ENCODE measurements at places on chromosomes 13 and 19.

DNA sequence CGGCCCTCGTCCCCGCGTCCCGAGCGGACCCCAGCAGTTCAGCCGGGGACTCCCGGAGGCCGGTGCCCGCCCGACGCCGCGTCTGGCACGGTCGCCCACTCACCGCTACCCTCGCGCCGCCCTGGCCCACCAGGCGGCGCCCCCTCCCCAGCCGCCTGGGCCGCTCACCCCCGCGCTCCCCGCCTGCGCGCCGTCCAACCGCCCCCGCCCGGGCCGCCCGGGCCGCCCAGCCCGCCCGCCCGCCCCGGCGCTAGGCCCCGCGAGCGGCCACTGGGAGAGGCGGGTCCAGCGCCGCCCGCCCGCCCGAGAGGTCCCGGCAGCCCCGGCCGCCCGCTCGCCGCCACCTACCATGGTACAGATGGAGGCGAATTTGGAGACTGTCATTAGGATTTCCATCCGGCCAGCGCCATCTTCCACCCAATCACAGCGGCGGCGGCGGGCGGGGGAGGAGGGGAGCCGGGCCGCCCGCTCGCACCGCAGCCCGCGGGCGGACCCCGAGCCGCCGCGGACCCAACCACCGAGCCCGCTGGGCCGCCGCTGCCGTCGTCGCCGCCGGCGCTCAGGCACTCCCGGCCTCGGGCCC is at the start of gene USP12:
TSS of gene USP12 (minus strand) at position 568 of the 583 bp plus-strand sequence. CDS start at position 396, 172 bp downstream.
- peak within 1 kb of the TSS; percentile 96 for H3K27ac ChIP-seq
- peaks cover 42% of the 10 kb centered on the region for H3K4me1 ChIP-seq
- DNase-seq, result peak; percentile 15
- no peaks in the 10 kb centered on the region for H3K36me3 ChIP-seq

DNA sequence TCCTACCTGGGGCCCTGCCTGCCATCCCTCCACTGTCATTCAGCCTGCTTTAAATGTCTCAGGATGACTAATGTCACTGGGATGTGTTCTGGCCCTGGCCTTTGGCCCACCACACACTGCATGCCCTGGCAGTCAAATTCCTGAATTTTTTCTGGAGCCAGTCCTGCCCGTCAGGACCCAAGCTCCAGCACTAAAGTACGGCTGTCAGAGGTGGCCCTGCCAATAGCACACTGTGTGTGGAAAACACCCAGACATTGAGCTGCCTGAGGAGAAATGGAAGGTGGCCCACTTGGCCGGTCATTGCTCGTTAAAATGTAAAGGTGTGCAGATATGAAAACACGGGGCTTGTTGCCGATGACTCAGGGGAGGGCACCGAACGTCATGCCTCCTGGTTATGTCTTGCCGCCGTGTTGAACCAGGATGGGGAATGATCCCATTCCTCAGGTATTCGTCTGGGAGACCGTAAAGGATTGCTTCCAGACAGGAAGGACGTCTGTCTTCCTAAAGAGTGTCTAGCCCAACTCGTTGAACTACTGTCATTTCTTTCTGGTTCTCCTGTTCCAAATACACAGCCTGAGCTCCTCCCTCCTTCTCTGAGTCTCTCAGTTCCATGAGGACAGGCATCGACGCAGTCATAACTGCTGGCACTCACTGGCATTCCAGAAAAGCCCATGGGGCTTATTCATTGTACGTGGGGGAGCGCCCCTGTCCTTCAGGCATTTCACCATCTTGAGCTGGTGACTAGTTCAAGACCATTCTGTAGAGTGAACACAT is 40.6 kb downstream of the COL4A2 start:
- DNase-seq, result no peak
- peaks cover 6% of the 10 kb centered on the region for H3K27me3 ChIP-seq
- H3K4me1 ChIP-seq, result no peaks in the 10 kb centered on the region
- H3K27ac ChIP-seq, result no peak overlapping the region

- no peak overlapping the region for H3K27ac ChIP-seq
- DNase-seq, result no peak
- no peak overlapping the region for H3K4me3 ChIP-seq
- no peaks in the 10 kb centered on the region for H3K4me1 ChIP-seq
- no peaks in the 10 kb centered on the region for H3K36me3 ChIP-seq
Measured at GRCh38 chr13:20258208-20258962, 26.3 kb upstream of the GJB6 start.

GRCh38 chr13:53499576-53500133 is 471.0 kb downstream of the OLFM4 start:
- H3K27ac ChIP-seq, result no peak overlapping the region
- H3K27me3 ChIP-seq, result no peaks in the 10 kb centered on the region
- H3K36me3 ChIP-seq, result no peaks in the 10 kb centered on the region
- H3K4me3 ChIP-seq, result no peak overlapping the region
- no peak for DNase-seq
- H3K4me1 ChIP-seq, result no peaks in the 10 kb centered on the region

- no peak overlapping the region for H3K4me3 ChIP-seq
- no peak for DNase-seq
- H3K4me1 ChIP-seq, result peaks cover 8% of the 10 kb centered on the region
- H3K27me3 ChIP-seq, result no peaks in the 10 kb centered on the region
Measured at GRCh38 chr13:28704282-28704681, 14.5 kb downstream of the SLC46A3 start.

DNA sequence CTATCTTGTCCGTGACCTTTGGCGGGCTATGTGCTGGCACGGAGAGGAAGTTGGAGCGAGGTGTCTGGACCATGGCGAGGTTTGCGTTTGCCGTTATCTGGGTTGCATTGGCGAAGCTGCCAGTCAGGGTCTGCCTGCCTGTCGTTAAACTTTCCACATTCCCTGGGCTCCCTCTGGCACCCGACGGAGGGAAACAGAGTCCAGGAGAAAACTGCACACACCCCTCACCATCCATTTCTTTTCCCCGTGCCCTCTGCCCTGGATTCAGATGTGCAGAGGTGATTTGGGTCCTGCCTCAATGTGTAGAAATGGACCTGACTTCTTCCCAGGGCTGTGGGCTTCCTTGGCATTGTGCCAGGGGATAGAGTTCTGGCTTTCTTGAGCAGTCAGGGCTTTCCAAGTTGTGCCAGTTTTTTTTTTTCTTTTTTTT is 142.4 kb downstream of the URI1 start:
- H3K4me1 ChIP-seq, result no peaks in the 10 kb centered on the region
- peaks cover 3% of the 10 kb centered on the region for H3K27me3 ChIP-seq
- no peak overlapping the region for H3K4me3 ChIP-seq
- no peak for DNase-seq
- H3K27ac ChIP-seq, result no peak overlapping the region
- no peaks in the 10 kb centered on the region for H3K36me3 ChIP-seq

- DNase-seq, result no peak
- no peaks in the 10 kb centered on the region for H3K27me3 ChIP-seq
- peaks cover 6% of the 10 kb centered on the region for H3K36me3 ChIP-seq
- H3K4me1 ChIP-seq, result peaks cover 42% of the 10 kb centered on the region
Measured at GRCh38 chr13:40985381-40986100, 33.6 kb downstream of the ELF1 start.

DNA sequence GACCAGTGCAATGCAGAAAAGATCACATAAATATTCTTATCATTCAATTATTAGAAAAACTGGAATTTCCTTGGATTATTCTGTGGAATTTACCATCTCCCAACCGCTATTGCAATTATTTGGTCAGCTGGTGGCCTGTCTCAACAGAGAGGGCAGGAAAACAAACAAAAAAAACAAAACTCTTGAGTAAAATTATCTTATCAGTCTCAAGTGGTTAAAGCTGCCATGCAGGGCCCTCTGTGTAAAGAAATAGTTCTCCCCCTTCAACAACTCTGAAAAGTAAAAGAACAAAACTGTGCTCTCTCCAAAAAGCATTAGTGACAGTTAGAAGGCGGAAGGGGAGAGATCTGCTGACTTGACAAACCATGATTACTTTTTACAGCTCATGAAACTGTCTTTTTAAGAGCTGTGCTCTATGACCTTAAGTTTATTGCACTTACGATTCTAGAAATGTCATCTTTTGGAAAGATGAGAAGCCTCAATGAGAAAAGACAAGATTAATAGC is 152.3 kb downstream of the DLEU7 start:
- no peak overlapping the region for H3K27ac ChIP-seq
- H3K4me3 ChIP-seq, result no peak overlapping the region
- no peak for DNase-seq
- H3K36me3 ChIP-seq, result no peaks in the 10 kb centered on the region
- H3K4me1 ChIP-seq, result peaks cover 3% of the 10 kb centered on the region
- no peaks in the 10 kb centered on the region for H3K27me3 ChIP-seq

DNA sequence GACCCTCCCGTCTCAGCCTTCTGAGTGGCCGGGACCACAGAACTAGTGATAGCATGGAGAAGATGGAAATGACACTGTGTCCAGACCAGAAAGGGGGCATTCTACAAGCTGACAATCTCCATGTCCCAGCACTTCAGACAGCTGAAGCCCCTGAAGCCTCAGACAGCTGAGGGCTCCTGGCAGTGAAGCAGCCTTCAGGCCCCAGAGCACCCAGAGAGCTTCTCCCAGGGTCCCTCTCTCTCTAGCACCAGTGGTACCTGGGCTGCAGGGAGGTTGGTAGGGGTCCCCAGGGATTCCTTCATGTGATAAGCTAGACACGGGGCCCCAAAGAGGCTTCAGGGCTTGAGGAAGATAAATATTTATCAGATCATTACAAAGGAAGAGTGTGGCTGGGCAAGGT is 7.6 kb upstream of the POP4 start:
- H3K4me3 ChIP-seq, result no peak overlapping the region
- H3K4me1 ChIP-seq, result no peaks in the 10 kb centered on the region
- H3K27me3 ChIP-seq, result peaks cover 8% of the 10 kb centered on the region
- no peak overlapping the region for H3K27ac ChIP-seq
- no peak for DNase-seq

DNA sequence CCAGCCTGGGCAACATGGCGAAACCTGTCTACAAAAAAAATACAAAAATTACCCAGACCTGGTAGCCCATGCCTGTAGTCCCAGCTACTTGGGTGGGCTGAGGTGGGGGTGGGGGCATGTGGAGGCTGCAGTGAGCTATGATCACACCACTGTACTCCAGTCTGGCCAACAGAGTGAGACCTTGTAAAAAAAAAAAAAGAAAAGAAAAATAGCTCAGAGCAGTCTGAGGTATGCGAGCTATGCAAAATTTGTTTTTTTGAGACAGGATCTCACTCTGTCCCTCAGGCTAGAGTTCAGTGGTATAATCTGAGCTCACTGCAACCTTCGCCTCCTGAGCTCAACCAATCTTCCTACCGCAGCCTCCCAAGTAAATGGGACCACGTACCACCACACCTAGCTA is 7.1 kb upstream of the TOMM40 start:
- peaks cover 8% of the 10 kb centered on the region for H3K27me3 ChIP-seq
- H3K27ac ChIP-seq, result no peak overlapping the region
- H3K4me1 ChIP-seq, result no peaks in the 10 kb centered on the region
- no peak for DNase-seq

DNA sequence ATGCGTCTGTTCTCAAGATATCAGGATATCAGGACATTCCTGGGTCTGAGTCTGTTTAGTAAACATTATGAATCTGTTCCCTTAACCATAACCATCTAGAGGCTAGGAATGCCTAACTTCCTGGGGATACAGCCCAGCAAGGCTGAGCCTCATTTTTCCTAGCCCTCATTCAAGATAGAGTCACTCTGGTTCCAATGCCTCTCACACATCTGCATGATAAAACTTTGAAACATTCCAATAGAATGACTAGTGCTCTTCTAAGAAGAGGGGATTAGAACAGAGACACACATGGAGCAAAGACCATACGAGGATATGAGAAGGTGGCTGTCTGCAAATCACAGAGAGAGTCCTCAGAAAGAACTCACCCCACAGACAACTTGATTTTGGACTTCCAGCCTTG is 20.6 kb upstream of the CABP5 start:
- no peak overlapping the region for H3K4me3 ChIP-seq
- H3K36me3 ChIP-seq, result peaks cover 39% of the 10 kb centered on the region
- no peaks in the 10 kb centered on the region for H3K27me3 ChIP-seq
- no peak overlapping the region for H3K27ac ChIP-seq
- DNase-seq, result no peak

DNA sequence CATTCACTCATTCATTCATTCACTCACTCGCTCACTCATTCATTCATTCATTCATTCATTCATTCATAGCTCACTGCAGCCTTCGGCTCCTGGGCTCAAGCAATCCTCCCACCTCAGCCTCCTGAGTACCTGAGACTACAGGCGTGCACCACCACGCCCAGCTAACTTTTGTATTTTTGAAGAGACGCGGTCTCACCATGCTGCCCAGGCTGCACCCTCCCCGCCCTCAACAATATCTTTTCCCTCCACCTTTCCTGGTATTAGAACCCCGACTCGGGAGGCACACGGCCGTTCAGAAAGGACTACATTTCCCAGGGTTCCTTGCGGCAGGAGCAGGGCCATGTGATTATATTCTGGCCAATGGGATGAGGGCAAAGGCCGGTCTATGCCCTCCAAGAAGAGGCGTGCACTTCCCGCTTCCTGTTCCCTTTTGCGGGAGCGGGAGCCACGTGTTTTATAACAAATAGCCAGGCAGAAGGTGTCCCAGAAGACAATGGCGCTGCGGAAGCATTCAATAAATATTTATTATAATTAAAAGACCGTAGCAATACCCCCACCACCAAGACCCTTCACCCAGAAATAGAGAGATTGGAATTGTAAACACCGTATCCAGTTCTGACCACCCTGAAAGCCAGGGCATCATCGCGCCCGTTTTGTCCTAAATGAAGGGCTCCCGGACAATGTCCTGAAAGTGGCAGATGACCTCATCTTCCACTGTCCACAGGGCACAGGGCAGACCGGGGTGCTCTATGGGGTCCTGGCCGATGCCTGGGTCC is 15.9 kb downstream of the TICAM1 start:
- peak overlapping the region; percentile 78 for H3K27ac ChIP-seq
- H3K36me3 ChIP-seq, result peaks cover 16% of the 10 kb centered on the region
- DNase-seq, result peak; percentile 65
- peaks cover 22% of the 10 kb centered on the region for H3K4me1 ChIP-seq
- H3K4me3 ChIP-seq, result peak overlapping the region; percentile 70

DNA sequence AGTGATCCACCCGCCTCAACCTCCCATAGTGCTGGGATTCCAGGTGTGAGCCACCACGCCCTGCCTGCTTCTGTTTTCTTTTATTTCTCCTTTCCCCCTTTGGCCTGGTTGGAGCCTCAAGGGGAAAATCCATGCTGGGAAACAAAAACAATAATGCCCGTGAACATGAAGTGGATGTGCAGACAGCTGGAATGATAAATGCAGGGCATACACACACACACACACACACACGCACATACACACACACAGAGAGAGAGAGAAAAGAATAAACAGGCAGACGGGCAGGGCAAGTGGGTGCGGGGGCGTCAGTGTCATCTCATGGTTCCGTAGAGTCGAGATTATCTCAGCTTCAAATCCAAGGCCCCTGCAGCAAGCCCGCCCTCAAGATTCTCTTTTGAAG is 4.4 kb upstream of the PLEKHF1 start:
- no peaks in the 10 kb centered on the region for H3K4me1 ChIP-seq
- no peaks in the 10 kb centered on the region for H3K36me3 ChIP-seq
- no peak overlapping the region for H3K27ac ChIP-seq
- no peak overlapping the region for H3K4me3 ChIP-seq

DNA sequence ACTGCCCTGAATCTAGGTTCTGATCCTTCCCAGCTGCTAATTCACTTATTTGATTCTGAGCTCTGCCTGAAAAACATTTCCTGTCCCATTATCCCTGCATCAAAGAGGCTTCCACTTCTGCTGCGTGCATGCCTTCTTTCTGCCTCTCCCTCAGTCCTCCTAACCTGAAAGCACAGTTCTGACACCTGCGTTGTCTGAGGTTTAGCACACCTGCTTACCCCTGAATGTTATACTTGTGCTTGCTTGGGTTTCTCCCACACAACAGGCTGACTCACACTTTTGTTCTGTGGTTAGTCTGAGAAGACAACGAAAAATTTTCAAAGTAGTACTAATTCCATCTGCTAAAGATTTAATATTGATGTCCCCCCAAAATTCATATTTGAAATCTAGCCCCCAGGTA is 3.1 kb upstream of the SOHLH2 start:
- no peaks in the 10 kb centered on the region for H3K36me3 ChIP-seq
- DNase-seq, result no peak
- H3K27me3 ChIP-seq, result no peaks in the 10 kb centered on the region
- H3K4me1 ChIP-seq, result no peaks in the 10 kb centered on the region
- no peak overlapping the region for H3K4me3 ChIP-seq
- no peak overlapping the region for H3K27ac ChIP-seq
